ENCODE measurements at places on chromosomes 12 and 14.

DNA sequence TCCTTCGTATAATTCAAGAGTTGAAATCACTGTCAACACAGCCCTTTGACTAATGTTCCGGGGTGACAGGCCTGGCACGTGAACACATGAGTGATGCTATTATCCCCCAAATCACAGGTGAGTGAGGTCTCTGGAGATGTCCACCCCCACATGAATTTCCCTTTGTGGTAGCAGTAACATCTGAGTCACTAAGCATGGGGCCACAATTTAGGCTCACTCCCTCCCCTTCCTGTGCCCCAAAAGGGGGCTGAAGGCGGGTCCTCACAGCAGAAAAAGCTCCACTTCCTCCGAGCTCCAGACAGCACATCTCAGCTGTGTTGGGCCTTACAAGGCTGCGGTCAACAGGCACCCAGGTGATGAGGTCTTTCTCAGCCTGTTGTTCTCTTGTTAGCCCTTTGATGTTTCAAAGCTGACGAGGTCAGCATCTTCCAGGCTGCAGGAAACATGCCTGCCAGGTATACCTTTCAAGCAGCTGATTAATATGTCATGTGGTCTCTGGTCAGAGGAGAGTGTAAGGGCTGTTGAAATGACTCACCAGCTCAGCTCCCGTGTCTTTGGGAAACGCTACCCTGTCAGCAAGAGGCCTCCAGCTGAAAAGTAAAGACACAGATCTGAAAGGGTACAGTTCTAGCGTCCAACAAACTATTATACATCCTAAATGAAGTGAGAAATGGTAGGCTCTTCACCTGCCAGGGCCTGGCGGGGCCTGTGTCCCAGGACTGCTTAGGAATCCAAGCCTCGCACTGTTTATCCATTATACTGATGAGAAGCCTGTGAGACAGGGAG is 107.3 kb downstream of the ZFP36L1 start:
- DNase-seq, result peak; percentile 87

DNA sequence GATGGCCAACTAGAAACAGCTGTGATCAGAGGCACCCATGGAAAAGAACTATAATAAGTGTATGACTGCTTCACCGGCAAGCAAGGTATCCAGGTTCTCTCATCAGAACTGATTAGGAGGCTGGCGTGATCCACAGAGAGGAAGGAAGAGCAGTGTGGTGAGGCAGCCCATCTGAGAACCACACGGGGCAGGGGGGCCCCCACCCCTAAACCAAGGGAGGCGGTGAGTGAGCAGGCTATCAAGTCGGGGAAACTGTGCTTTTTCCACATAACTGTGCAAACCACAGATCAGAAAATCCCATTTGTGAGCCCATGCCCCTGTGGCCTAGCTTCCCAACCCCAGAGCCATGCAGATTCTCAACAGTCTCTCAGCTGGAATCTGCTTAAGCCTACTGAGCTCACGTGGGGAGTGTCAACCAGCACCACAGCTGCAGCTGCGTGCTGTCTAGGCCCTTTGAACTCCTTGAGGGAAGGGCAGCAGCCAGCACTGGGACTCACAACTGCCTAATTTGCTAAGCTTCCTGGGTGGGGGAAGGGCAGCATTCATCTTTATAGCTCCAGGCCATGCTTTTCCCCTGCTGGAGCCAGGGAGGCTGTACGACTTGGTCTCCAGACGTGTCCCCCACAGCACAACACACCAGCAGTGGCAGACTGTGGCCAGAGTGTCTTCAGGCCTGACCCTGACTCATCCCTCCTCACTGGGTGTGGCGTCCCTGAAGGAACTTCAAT is 444.4 kb upstream of the ATP2B1 start:
- no peak for DNase-seq

GRCh38 chr12:104549815-104550480 is 93.2 kb downstream of the CHST11 start:
- no peak for DNase-seq

DNA sequence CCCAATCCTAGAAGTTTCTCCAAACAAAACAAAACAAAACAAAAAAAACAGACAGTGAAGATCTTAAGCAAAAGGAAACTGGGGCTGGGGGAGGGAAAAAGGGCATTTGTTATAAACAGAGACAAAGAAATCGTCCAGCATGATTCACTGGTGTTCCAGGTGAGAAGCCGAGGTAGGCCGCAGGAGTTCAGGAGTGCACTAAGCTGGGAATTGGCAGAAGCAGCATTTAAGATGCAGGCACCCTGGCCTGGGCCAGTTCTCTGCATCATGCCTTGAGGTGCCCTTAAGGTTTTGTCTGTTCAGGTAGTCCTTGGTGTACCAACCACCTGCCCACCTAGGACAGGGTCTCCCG is 11.2 kb downstream of the TBX3 start:
- no peak for DNase-seq

GRCh38 chr14:51630987-51631386 is 20.7 kb upstream of the FRMD6 start:
- DNase-seq, result no peak

GRCh38 chr14:76958020-76958979 is 70.2 kb downstream of the IRF2BPL start:
- DNase-seq, result no peak

- DNase-seq, result no peak
Observed at GRCh38 chr12:95633732-95634465, 82.6 kb upstream of the USP44 start.

- no peak for DNase-seq
Observed at GRCh38 chr12:53825246-53826081, 73.7 kb upstream of the CISTR start.

Data from activated CD8-positive, alpha-beta memory T cell treated with anti-CD3 and anti-CD28 coated beads, Interleukin-2, amount 10 ng/mL, durations not matched to agents 7 days and 5 days (primary cell).